ENCODE measurements at places on chromosomes 2 and 18. TPM values are rescaled to one million over a fixed set of nuclear protein-coding genes. Genes with fewer than 3 reads are reported as not detected.
A peak's percentile ranks its signal among the peaks of the same experiment; 100 is the strongest.

DNA sequence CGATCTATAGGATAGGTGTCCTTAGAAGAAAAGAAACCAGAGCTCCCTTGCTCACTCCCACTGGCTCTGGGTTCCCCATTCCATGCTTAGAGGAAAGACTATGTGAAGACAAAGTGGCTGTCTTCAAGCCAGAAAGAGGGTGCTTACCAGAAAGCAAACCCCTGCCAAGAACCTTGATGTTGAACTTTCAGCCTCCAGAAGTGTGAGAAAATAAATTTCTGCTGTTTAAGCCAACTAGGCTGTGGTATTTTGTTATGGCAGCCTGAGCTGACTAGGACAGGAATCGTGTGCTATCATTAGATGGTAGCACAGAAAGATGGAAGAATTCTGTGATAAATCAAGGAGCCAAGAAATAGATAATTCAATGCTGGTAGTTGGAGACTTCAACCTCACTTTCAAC is 19.9 kb upstream of the TFCP2L1 start:
- H3K36me3 ChIP-seq, result no peaks in the 10 kb centered on the region
- no peaks in the 10 kb centered on the region for H3K4me1 ChIP-seq
- H3K4me3 ChIP-seq, result no peak overlapping the region
- peaks cover 21% of the 10 kb centered on the region for H3K27me3 ChIP-seq

DNA sequence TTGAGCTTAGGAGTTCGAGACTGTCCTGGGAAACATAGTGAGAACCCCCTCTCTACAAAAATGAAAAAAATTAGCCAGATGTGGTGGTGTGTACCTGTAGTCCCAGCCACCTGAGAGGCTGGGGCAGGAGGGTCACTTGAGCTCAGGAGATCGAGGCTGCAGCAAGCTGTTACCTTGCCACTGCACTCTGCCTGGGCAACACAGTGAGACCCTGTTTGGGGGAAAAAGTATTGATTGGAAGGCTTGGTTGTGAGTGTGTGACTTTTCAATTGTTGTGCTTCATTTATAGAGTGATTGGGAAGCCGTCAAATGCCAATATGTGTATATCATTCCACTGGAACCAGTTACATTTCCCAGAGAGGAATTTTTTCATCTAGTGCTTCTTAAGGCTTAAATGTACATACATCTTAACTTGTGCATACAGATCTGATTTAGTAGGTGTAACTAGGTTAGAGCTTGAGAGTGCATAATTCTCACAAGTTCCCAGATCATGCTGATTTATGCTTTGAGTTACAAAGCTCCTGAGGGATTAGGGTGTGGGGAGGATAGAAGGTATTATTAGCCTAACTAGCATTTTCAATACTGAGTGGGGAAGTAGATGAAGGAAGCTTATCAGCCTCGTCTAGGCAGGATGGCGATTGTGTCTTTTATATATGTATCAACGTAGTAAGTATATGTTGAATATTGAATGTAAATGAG is 15.3 kb downstream of the WDR43 start:
- H3K4me3 ChIP-seq, result no peak overlapping the region
- no peaks in the 10 kb centered on the region for H3K4me1 ChIP-seq
- peaks cover 73% of the 10 kb centered on the region for H3K36me3 ChIP-seq
- no peak overlapping the region for H3K27ac ChIP-seq

DNA sequence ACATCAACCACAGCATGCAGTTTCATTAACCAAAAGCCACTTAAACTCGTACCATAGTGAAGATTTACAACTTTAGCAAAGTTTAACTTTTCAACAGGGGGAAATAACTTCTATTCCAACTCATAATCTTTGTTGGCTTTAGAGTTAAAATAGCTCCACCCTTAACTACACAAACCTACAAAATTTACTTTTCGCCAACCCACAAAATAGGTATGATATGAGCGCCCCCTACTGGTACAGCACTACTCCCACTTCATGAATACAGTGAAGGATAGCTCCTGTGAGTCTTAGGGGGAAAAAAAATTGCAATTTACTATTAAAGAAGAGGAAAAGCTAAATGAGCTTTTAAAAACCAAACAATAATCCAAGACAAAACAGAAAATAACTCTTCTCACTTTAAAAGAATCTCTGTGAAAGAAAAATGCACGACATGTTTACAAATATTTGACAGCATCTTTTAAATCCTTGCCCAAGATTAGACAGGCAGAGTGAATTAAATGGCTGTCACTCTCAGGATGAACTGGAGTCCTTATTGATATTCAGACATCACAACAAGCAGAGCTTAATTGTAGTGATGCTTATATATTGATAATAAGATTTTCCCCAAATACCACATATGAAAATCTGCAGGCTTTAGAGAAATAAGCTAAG is 32.2 kb downstream of the TMEFF2 start:
- no peak overlapping the region for H3K27ac ChIP-seq
- peak; percentile 56 for DNase-seq
- peaks cover 7% of the 10 kb centered on the region for H3K27me3 ChIP-seq
- H3K4me3 ChIP-seq, result no peak overlapping the region
- H3K4me1 ChIP-seq, result peaks cover 5% of the 10 kb centered on the region

Gene HRH4
- under 0.01 TPM for total RNA-seq

Gene APLF
- total RNA-seq, result 10.0 TPM

DNA sequence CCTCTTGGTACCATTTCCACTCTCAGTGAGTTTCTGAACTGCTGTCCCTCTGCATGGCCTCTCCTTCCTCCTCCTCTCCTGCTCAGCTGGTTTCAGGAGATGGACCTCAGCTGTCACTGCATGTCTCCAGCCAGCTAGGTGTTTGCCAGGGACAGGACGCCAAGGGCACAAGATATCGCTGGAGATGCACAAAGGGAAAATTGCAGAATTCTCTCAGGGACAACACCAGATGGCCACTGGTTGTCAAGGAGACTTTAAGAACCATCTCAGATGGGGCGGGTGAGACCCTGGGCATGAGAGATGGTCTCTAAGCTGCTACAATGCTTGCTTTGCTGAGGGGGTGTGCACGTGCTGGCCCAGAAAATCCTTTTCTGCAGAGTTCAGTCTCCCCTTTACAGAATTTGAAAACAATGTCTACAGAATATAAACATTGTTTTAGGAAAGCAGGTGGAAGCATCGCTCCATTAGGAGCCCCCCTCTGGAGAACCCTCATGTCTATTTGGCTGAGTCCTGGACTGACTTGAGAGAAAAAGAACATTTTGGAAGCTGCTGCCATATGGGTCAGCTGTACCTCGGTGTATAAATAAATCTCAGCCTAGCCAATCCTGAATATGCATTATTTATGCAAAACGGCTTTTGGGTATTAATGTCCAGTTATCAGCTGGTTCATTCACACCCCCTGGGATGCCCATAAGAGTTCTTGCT is 57.8 kb upstream of the SPP2 start:
- DNase-seq, result no peak
- H3K4me1 ChIP-seq, result no peaks in the 10 kb centered on the region
- no peak overlapping the region for H3K4me3 ChIP-seq
- H3K27ac ChIP-seq, result no peak overlapping the region
- peaks cover 7% of the 10 kb centered on the region for H3K27me3 ChIP-seq

- H3K27me3 ChIP-seq, result no peaks in the 10 kb centered on the region
- DNase-seq, result no peak
- H3K4me1 ChIP-seq, result no peaks in the 10 kb centered on the region
These were observed 15.0 kb upstream of the RNF103 start for GRCh38 chr2:86638712-86639111.
